ENCODE measurements at places on chromosomes 1 and 21.

GRCh38 chr1:238647877-238648276, 738.5 kb upstream of the CHRM3 start:
- DNase-seq: no peak

DNA sequence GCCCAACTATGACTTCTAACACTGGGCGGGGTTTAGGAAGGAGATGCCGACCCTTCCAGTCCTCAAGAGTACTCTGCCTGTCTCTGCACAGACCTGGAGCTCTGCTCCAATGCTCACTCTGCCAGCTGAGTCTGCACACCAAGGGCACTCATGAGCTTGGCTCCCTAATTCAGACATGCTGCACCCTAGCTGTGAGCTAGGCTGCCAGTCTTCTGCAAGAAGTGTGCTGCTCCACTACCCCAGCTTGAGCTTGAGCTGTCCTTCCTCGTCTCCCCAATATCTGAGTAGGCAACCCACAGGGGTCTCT, 13.2 kb downstream of the TP53BP2 start:
- DNase-seq: no peak

DNA sequence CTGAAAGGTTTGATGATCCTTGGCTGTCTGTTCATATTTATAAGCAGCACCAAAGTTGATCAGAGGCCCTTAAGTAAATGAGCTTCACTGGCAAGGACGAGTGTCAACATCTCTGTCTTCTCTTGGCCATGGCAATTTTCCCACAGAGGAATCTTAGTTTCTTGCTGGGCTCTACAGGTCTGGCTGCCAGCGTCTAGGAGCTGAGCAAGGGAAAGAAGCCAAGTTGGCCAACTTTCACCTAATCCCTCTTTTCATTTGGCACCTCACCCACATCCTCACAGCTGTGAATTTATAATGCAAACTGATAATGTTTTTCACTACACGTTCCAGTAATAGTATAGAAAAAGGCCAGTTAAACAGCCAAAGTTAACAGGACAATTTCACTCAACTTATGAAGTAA, 99.0 kb upstream of the LBR start:
- no peak for DNase-seq

GRCh38 chr1:19618428-19618827, 25.7 kb upstream of the NBL1 start:
- no peak for DNase-seq

DNA sequence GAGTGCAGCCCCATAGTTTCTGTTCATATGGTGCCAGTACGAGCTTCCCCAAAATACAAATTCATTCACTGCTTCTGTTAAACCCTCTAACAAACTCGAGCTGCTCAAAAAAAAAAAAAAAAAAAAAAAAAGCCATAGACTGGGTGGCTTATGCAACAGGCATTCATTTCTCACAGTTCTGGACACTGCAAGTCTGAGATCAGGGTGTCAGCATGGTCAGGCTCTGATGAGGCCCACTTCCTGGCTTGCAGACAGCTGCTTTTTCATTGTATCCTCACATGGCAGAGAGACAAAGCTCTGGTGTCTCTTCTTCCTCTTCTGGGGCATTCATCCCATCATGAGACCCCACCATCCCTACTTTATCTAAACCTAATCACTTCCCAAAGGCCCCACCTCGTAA, 121.6 kb downstream of the PTBP2 start:
- DNase-seq: no peak

- DNase-seq: no peak
Measured at GRCh38 chr1:222973561-222973960, 158.7 kb downstream of the DISP1 start.

DNA sequence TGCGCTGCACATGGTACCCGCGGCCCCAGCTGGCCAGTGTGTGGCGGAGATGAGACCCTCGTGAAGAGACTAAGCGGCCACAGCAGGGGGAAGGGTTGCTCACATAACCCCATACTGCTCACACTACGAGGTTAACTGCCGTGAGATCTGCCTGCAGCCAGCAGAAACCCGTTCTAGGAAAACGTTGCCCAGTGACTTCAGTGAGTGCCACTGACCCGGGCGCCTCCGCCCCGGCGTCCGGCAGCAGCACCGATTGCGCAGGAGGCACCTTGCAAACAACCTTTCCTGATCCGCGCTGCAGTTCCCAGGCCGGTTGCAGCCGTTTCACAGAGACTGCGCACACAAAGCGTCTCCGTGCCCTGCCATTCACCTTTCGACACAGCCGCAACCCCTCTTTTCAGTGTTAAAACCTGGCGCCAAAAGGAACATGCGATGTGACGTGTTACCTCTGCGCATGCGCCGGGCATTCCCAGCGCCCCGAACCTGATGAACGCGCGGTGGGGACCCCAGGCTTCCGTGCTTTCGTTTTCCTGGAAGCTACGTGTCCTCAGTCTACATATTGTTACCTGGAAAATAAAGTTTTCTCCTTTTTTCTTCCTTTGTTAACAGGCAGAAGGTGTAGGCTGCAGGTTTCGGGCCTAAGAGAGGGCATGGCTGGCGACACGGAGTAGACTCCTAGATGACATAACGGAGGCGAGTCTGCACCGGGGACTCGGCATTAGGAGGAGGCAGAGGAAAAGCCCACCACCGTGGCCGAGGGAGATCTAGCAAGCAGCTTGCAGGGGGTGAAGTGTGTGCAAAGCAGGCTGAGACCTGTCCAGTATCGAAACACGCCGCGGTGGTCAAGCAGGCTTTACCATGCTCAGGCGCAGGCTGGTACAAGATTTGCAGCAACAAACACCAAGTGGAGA, 8.9 kb downstream of the VPS26C start:
- peak; percentile 71 for DNase-seq

DNA sequence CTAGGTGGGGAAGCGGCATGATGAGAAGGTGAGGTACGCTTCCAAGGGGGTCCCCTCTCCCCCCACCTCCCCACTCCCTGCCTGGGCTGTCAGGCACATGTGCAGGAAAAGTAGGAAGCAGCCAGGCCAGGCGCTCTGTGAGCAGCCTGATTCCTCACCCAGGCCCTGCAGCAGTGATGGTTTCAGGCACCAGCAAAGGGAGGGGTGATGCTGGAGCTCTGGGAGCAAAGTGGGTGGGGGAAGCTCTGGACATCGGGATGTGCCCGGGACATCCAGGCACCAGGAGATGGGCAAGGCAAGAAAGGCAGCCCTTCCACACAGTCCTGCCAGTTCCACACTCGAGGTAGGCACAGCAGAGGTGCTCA, 106.1 kb downstream of the CRYAA start:
- no peak for DNase-seq
